ENCODE measurements at places on chromosomes 3 and 15. TPM values are rescaled to one million over a fixed set of nuclear protein-coding genes. Genes with fewer than 3 reads are reported as not detected.

DNA sequence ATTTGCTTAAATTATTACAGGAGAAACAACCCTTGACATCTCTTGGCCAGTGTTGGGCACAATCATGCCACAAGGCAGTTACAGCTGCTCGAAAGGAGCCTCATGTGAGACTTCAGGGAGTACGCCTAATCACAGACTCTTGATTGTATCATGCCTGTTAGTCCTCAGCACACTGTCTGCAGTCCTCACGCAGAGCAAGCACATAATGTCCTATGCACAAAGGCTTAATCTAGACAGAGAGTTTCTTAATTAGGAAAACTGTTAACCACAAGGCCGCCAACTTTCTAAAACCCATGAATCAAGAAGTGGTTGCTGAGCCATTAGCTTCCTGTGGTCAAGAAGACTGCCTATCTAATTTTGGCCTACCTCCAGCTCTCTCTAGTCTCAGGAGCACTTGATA, 172.0 kb downstream of the UNC13C start:
- DNase-seq, result no peak

DNA sequence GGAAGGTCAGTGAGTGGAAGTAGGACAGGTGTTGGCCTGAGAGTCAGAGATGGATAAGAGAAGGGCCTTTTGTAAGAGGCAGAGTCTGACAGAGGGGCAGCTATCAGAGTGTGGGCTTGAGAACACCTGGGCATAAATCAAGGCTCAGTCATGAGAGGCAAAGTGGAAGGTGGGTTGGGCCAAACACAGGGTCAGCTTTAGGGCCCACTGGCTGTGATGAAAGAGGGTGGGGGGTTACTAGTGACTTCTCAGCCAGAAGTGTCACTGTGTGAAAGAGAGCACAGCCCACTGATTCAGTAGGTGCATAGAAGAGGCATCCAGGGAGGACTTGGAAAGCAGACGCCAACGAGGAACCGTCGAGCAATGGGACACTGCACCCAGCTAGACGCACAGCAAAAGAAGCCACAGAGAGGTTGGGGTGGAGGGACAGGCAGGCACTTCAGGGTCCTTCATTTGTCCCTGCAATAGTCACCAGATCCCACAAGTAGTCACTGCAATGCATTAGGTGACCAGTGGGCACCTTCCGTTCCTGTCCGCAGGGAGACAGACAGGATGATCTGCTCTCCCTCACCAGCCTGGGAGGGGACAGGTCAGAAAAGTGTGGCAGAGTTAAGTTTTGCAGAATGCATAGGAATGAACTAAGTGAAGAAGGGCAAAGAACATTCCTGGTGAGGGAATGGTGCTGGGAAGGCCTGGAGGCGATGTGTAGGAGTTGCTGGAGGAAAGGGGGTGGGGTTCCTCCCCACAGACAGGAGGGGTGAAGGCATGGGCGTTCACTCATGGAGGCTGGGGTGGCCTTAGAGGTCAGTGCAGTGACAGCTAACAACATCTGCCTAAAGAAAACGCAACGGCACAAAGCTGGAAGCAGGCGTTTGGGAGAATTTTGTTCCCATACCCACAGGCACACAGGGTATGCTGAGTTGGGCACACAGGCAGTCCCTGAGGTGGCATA, 36.3 kb downstream of the MESD start:
- DNase-seq, result no peak

GRCh38 chr3:14329116-14329830, 73.1 kb upstream of the SLC6A6 start:
- no peak for DNase-seq

Gene TXNRD3
- 0.41 TPM for total RNA-seq

Data from B cell (primary cell).